ENCODE measurements at places on chromosomes 7 and 10. TPM values are rescaled to one million over a fixed set of nuclear protein-coding genes. Genes with fewer than 3 reads are reported as not detected.
A peak's percentile ranks its signal among the peaks of the same experiment; 100 is the strongest.

- no peak for DNase-seq
These were observed at the start of gene CYP2W1 for GRCh38 chr7:983004-983615. Gene CYP2W1, plus strand, starts transcription at chr7:983181. Its CDS starts 31 bp downstream, at chr7:983212.

DNA sequence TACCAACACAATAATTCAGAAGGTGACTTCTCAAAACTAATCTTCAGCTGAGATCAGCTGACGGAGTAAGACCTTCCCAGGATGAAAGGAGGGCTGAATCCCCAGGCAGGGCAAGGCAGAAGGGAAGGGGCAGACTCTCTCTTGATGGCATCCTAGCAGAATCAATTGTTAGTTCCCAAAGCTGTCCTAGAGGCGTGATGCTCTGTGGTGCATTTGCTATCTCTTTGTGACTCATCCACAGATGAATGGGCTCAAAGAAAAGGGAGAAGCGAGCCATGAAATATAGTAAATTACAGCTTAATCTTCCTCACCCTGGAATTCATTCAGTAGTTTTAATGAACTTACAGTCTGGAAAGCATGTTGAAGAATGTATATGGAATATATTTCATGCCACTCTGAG lies 37.2 kb downstream of the PDE1C start:
- DNase-seq, result no peak

GRCh38 chr10:11742779-11743298 lies 657 bp downstream of the ECHDC3 start:
- no peak for DNase-seq

DNA sequence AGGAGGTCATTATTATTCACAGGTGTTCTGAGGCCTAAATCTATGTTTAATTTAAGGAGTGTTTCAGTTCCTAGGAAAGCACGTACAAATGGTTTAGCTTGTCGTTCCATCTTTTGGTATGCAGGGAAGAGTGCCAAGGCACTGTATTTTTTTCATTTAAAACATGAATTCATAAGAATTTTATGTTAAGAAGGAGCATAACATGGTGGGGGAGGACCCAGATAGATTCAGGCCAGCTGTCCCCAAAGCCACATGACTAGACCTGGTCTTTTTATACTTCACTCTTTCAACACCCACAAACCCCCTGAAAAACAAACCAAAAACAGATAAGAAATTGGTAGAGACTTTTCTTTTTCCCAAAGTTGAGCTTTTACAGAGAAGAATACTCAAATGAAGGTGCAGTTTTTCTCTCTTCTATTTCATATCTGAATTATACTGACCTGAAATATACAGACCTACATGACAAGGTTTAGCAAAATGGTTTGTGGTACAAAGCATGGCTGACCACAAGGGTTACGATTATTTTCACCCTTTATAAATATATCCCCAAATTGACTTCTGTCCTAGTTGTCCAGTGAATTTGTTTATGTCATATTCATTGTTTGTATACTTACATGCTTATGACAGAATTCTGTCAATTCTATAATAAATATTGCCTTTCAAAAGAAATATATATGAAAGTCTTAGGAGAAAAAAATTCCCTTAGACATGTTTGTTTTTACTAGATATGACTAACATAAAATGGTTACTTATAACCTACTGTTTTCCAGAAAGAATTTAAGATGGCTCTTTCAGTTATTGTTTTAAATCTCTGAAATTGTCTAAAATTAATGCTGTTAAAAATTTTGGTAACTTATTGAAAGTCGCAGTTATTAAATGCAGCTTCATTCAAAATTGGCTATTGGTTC lies 71.3 kb downstream of the AP3M1 start:
- DNase-seq, result no peak

GRCh38 chr7:17770710-17771375 lies 169.5 kb downstream of the SNX13 start:
- DNase-seq, result no peak

DNA sequence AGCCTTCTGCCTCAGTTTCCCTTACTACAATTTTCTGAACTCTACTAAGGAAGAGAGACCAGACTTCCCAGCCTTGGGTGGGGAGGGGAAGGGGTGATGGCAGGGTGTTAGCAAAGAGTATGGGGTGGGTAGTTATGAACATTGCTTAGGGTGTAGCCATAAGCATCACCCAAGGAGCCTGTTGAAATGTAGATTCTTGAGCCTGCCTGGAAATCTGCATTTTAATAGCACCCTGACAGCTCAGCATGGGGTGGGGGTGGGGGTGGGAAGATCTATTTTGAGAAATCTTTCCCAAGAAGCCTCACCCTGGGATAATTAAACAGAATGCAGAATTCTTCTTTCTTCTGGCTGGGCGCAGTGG lies 164.8 kb downstream of the NRF1 start:
- no peak for DNase-seq

GRCh38 chr10:129949891-129950291 lies 14.2 kb downstream of the EBF3 start:
- DNase-seq, result no peak

- no peak for DNase-seq
These were observed 64.7 kb downstream of the CREB3L2 start for GRCh38 chr7:137937202-137937560.

DNA sequence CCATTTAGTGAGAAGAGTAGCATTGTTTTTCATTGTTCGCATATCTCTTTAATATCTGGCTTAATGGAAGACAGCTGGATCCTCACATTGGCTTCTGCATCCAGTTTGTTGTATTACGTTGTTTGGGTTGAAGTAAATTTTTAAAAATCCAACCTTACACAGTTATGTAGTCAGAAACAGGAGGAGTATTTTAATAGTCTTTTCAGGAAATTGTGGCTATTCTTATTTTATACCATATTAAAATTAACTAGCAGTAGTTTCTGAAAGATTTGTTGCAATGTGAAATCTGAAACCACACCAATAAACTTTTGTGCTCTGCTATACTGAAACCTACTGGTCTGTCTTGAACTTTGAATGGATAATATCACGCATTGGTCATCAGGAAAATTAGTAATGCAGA lies 27.9 kb downstream of the MYPN start:
- peak; percentile 89 for DNase-seq

- DNase-seq, result no peak
These were observed 23.5 kb upstream of the CHST12 start for GRCh38 chr7:2379821-2380450.

DNA sequence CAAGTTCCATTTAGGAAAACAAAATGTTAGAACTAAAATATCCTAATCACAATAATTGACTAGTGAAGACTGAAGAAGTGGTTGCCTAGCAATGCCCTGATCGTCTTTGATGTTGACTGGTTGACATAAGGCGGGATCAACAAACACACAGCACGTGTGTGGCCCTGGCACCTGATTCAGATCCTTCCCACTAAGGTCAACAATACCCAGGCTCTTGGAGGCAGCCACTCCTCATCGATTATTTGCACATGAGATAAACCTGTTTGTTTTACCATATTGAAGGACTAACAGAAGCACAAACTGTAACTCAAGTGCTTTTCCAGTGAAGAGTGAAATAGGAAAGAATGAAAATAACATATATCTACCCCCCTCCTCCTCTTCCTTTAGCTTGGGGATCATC lies 15.6 kb downstream of the FANK1 start:
- no peak for DNase-seq

DNA sequence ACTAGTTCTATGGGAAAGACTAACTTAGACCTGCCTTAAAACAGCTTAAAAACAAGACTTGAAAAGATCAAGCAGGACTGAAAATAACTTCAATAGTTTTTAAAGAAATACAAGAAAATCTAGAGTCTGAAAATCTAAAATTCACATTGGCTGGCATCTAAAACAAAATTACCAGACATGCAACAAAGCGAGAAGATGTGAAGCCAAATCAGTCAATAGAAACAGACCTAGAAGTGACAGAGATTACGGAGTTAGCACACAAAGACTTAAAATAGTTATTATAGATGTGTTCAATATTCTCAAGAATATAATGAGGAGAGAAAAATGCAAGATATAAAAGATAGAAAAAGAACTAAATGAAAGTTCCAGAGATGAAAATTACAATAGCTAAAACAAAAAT lies 78.3 kb upstream of the DIP2C start:
- no peak for DNase-seq

DNA sequence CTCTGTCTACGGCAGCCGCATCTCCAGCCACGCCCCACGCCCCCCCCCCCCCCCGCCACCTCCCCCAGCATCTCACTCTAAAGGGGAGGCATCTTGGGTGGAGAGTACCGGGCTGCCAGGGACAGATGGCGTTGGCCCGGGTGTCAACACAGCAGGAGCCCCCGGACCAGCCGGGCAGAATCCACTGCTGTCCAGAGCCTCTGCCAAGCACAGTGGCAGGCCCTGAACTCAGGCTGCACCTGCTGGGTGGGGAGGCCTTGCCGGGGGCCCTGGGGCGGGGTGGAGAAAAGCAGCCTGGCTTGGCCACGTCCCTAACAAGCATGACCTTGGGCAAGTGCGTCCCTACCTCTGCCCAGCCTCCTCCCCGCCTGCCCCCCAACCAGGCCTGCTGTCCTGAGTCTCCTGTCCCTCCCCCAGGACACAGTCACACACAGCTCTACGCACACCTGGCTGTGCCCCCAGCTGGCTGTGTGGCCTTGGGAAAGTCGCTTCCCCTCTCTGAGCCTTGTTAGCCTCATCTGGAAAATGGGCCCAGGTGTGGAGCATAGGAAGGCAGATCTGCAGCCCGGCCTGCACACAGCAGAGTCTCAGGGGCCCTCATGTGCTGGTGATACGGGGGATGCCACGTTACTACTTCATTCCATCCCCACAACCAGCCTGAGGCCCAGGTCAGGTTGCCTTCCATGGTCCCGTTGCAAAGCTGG lies 45.2 kb downstream of the MICALL2 start:
- DNase-seq, result no peak

- DNase-seq, result no peak
These were observed 65.1 kb downstream of the GNA12 start for GRCh38 chr7:2779051-2779450.

GRCh38 chr10:69801094-69801433 lies 642 bp upstream of the COL13A1 start:
- no peak for DNase-seq

- DNase-seq, result no peak
These were observed 129.8 kb downstream of the BAMBI start for GRCh38 chr10:28806951-28807759.

GRCh38 chr7:30976381-30976780 lies 12.6 kb downstream of the GHRHR start:
- DNase-seq, result no peak

DNA sequence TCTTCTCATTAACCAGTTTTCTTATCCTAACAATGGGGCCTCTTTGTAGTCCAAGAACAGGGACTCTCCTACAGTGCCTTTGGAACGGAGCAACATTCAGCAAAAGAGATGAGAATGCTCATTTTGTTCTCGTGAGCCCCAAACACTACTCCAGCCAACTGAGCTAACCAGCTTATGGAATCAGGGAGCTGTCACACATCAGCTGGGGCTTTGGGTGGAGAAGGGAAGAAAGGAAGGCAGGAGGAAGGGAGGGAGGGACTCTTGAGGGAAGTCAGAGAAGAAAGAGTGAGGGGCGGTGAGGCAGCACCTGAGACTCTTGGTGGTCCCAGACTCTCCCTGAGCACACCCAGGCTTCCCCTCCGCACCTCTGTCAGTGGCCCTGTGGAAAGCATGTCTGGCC lies 123.1 kb downstream of the CLEC2L start:
- DNase-seq, result no peak

DNA sequence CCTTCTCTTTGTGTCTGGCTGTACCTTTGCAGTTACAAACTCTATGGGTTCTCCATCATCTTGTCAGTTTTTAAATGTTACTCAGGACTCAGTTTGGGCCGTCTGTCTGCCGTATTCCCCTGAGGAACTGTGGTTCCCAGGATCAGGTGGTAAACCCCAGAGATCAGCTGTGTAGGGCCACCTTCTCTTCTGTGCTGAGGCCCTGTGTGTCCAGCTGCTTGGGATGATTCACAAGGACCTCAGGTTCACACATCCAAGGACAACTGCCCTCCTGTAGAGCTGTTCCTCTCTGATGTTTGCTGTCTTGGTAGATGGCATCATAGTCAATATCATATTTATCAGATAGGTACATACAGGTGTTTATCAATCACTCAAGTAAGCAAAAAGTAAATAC lies 24.5 kb downstream of the CUL1 start:
- DNase-seq, result no peak

DNA sequence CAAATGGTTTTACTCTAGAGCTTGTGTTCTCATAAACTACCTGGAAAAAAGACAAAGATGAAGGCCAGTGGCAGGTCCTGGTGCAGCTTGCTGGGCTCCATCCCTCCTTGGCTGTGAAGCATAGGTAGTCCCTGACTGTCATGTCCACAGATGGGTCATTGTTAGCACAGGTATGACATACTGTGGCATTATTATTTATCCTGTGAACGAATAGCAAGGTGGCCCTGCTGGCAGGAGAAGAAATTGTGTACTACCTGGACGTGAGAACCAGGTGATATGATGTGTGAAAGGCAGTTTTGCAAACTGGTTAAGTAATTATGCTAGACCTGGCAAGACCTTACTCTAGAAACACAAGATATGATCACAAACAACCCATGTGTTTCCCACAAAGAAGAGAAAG lies 63.9 kb downstream of the CCDC71L start:
- DNase-seq, result no peak

- DNase-seq, result no peak
These were observed 104.7 kb downstream of the SFMBT2 start for GRCh38 chr10:7306147-7306546.

DNA sequence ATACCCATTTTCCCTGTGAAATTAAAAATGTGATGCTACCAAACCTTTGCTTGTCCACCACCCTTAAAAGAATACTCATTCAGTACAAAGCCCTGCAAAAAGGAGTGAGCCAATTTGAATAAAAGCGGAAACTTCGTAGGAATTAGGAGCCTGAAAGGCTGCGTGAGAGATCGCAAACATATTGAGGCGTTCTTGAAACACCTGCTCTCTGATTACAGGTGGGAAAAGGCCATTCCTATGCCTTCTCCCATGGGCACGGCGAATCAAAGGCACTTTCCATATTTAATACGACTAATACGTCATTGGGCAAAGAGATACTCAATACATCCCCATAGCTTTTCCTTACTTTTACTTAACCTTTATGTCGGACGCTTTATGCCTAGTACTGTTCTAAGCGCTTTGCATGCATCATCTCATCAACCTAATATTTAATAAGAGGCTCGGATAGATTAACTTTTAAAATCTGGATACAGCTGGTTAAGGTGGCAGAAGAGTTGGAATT lies 30.9 kb upstream of the KMT2E start:
- no peak for DNase-seq

The GBX1 gene
- not detected for polyA plus RNA-seq

The DLG5 gene
- 13.4 TPM for polyA plus RNA-seq

The CPA2 gene
- not detected for polyA plus RNA-seq

The GFRA1 gene
- polyA plus RNA-seq, result 25.9 TPM

The LRRC18 gene
- not detected for polyA plus RNA-seq

The CELF2 gene
- 8.8 TPM for polyA plus RNA-seq

The POLR2J2 gene
- polyA plus RNA-seq, result 4.5 TPM

The NEUROD6 gene
- polyA plus RNA-seq, result not detected

The ANKMY2 gene
- polyA plus RNA-seq, result 14.7 TPM

The SLC18A2 gene
- not detected for polyA plus RNA-seq

The CPXM2 gene
- polyA plus RNA-seq, result 14.4 TPM

The HNRNPH3 gene
- 27.7 TPM for polyA plus RNA-seq

The TMEM140 gene
- polyA plus RNA-seq, result 5.5 TPM

The NUTM2A gene
- 0.36 TPM for polyA plus RNA-seq

The GPR141 gene
- not detected for polyA plus RNA-seq

The C7orf33 gene
- polyA plus RNA-seq, result not detected

The CFAP58 gene
- 0.23 TPM for polyA plus RNA-seq

The SPDYE1 gene
- not detected for polyA plus RNA-seq

The CTBP2 gene
- 49.3 TPM for polyA plus RNA-seq

Data from BJ (cell line).